ENCODE measurements at places on chromosomes 5 and 9.

- no peak for DNase-seq
Measured at GRCh38 chr9:101689039-101689438, 49.4 kb downstream of the GRIN3A start.

GRCh38 chr9:76403352-76403751 lies 9.1 kb upstream of the RFK start:
- DNase-seq = peak; percentile 86

DNA sequence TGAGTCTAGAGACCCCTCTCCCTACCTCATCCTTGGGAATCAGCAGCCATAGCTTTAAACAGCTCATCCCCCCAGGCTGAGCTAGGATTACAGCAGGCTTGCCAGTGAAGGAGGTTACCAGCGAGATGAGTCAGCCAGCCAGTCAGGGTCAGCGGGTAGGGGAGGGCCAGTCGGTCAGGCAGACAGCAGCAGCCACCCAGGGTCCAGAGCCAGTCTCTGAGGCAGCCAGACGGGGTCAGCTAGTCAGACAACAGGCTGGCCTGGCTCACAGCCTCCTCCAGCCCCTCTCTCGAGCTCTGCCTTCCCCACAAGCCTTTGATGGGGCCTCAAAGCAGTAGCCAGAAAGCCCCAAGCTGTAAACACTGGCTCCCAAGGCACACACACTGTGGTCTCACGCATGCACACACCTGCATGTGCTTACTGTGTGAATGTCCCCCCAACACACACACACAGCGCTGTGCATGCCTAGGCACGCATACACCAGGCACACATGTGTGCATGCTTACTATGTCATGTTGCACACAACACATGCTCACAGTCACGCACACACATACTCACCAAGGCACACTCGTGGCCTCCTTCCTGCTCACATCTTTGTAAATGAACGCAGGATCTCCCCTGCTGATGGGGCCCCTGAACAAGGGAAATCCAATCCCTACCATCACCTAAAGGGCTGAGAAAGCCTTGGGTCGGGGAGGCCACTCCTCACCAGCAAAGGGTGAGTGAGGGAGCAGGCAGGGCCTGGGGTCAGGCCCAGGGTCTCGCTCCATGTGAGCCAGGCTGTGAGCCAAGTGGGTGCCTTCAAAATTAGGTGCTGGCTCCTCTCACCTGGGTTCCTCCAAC lies 28.2 kb upstream of the CPLX2 start:
- DNase-seq = peak; percentile 74

GRCh38 chr5:139394654-139395566 lies at the start of gene PROB1:
TSS of gene PROB1 (minus strand) at chr5:139395104. CDS start at chr5:139395081, 23 bp downstream.
- no peak for DNase-seq

DNA sequence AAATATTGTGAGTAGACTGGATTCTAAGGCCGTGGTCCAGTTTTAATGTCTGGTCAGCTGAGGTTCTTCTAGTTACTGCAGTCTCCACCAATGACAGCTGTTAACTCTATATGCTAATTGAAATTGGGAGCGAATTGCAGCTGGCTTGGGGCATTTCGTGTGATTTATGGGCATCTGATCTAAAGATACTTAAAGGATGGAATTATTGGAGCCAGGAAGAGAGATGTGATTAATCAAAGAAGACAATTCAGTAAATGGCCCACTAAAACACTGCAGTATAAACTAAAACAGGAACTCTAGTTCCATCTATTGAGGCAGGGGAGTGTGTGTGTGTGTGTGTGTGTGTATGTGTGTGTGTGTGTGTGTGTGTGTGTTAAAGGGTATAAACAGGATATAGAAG lies 157.5 kb upstream of the IQGAP2 start:
- no peak for DNase-seq

DNA sequence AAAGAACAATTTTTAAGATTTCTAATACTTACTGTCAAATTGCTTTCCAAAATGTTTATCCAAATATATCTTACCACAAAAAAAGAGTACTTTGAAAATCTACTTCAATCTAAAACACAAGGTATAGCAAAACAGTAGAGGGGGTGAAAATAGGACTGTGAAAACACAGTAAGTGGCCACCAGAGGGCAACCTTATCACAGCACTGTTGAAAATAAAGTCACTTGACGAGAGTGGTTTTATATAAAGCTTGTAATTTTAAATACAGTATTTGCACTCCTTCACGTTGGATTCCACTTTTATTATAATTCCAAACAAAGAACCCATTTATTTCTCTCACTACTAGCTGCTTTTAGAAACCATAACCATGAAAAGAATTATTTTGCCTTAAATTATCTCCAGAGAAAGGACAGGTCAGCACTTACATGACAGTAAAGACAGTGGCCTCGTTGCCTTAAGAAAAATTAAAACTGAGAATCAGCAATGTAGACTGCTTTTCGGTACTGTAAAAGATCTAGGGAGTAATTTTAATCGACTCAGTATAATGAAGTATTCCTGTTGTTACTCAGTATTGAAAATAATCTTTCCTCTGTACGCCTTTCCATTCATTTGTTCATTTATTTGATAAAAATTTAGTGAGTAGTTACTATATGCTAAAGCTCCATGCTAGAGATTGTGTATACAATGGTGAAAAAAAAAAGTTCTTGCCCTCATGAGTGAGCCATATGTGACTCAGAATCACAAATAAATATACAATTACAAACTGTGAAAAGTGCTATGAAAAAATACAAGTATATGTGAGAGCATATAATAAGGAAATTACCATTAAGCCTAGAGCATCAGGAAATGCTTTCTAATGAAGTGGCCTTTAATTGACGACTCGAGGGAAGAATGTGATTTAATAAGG lies 40.0 kb upstream of the CDK5RAP2 start:
- DNase-seq = peak; percentile 66

GRCh38 chr5:27241564-27242257 lies 203.3 kb upstream of the CDH9 start:
- peak; percentile 99 for DNase-seq

DNA sequence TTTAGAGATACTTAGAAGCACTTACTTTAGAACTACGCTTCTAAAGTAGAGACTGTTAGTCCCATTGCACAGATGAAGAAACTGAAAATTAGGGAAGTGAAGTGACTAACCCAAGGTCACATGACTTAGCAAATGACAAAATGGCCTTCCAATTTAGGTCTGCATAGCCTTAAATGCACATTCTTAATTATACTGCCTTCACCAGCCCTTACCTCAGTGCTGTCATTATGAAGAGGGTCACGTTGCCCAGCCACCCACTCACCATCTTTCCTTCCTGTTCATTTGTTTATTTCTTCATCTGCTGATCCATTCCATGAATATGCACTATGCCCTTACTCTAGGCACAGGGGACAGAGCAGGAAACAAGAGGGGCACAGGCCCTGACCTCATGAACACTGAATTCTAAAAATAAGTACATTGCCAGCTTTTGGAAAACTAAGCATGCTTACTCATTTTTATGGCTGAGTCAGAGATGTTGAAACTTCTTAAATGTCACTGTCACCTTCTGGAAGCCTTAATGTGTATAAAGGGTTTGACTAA lies 8.6 kb downstream of the HAVCR2 start:
- peak; percentile 31 for DNase-seq

- peak; percentile 97 for DNase-seq
Measured at GRCh38 chr9:96420468-96421219, 2.5 kb upstream of the ZNF367 start.

DNA sequence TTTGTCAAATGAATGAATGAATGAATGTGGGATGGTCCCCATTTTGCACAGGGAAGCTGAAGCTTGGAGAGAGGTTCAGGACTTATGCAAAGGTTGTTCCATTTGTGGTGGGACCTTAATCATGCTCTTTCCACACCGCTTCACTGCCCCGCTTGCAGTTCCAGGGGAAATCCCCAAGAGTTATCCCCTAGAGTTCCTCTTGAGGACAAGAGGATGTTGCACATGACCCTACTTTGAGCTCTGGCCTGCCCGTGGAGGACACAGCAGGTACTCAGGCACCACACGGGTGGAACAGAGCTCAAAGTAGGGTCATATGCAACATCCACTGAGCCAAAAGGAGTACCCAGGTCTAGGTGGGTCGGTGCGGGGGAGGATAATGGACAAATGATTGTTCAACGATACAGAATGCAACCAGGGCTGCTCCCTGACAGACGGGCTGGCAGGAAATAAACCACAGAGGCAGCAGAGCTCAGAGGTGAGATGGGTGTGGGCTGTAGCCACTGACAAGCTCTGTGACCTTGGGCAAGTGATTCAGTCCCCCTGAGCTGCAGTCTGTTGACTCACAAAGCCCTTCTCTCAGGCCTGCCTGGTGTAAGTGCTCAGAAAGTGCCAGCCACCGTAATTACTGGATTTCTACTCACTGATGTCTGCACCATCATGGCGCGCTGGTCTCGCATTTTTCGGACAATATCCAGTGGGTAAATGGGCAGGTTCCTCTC lies 60.3 kb upstream of the EPB41L4B start:
- DNase-seq = no peak

GRCh38 chr9:116154976-116155697 lies 1.5 kb downstream of the PAPPA start:
- peak; percentile 68 for DNase-seq

- DNase-seq = peak; percentile 80
Measured at GRCh38 chr9:105299190-105299854, 54.9 kb downstream of the SLC44A1 start.

- DNase-seq = no peak
Measured at GRCh38 chr9:13529321-13530104, 250.0 kb upstream of the MPDZ start.

- DNase-seq = peak; percentile 46
Measured at GRCh38 chr5:148791334-148791667, 35.1 kb upstream of the ADRB2 start.

GRCh38 chr5:175211956-175212756 lies 231.8 kb downstream of the DRD1 start:
- DNase-seq = no peak

DNA sequence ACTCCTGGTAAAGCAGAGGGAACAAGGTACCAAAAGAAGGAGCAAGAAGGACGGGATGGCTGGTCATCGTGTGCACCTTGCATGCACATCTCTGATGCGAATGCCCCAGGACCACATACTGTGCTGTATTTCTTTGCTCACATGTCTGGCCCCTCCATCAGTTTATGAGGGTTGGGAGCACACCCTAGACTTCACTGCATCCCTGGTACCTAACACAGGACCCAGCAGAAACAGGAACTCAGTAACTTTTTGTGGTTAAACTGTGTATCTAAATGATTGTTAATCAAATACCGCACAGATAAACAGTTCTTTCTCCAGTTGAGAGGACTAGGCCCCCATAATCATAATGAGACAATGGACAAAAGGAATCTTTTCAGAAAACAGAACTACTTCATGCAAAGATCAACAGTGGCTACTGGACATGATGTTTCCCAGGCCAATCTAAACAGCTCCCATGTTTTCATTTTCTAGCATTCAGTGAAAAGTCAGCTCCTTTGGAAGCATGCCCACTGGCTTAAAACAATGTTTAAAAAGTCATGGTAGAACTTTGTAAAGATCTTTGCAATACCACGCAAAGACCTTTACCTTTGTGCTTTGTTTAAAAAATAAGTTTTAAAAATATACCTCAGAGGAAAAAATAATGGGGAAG lies 55.5 kb upstream of the IFNK start:
- DNase-seq = no peak

- DNase-seq = no peak
Measured at GRCh38 chr5:44329716-44330115, 59.5 kb downstream of the FGF10 start.

- DNase-seq = no peak
Measured at GRCh38 chr5:92177926-92178487, 794.9 kb upstream of the ARRDC3 start.

- no peak for DNase-seq
Measured at GRCh38 chr5:14213813-14214585, 70.9 kb downstream of the TRIO start.

DNA sequence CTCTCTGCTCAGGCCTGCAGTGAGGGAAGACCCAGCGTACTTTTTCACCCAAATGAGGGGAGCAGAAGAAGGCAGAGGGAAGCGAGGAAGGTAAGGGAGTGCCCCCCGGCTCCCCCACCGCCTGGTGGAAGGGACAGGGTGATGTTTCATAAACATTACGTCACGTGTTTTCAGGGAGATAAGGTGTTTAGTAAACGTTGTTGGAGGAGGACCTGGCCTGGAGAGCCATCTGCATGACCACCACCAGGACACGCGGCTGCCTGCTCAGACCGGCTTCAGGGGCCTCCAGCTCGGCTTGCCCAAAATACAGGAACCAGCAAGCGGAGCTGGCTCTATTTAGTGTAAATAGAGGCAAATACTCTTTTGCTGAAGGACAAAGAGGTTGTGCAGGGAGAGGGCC lies 40.0 kb upstream of the C5orf58 start:
- no peak for DNase-seq

- DNase-seq = peak; percentile 1
Measured at GRCh38 chr5:28691526-28691925, 1653.1 kb upstream of the CDH9 start.

DNA sequence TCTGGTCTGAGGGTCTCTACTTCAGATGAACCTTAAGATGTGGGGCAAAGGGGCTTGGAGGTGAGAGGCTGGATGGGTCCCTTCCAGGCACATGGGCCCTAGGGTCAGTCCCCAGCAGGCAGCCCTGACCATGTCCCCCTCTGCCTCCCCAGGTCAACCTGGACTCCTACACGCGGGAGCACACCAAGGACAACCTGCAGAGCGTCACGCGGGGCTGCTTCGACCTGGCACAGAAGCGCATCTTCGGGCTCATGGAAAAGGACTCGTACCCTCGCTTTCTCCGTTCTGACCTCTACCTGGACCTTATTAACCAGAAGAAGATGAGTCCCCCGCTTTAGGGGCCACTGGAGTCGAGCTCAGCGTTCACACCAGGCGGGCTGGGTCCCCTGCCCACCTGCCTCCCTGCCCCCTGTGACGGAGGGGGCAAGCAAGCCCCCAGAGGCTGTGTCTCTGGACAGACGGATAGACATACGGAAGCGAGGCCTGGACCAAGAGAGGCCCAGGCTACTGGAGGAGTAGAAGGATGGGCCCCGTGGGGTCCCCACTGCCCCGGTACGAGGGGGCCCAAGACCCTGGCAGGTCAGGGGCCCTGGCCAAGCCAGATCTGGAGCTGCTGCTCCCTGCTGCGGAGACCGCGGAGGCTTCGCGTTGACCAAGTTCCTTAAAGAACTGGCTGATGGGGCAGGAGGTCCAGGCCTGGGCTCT lies 133.2 kb downstream of the RGS3 start:
- DNase-seq = no peak

DNA sequence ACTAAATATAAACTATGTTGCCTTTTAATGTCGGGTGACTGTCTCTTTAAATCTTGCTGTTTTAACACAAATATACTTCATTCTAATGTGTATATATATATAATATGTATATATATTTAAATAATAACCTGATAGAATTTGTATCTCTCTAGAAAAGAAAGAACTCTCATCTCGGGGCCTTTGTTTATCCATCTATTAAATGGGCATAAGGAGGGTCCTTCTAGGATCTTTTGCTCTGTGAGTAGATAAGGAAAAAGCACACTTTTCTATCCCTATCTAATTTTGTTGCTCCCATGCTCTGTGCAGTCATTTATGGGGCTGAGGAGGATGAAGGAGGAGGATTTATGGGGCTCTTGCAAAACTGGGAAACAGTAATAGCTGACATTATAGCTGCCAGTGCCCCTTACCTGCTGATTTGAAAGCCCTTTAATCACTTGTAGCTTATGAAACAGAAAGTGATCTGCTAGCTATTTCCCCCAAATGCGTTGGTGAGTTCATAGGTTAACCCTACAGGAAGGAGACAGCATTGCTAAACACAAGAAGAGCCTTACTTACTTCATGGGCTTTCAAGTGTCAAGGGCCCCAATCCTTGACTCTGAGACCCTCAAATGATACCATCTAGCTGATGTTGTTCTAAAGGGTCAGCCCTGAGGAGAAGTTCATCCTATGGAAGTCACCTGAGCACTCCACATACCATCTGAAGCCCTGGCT lies 5.8 kb upstream of the PPARGC1B start:
- DNase-seq = no peak

GRCh38 chr5:180982008-180982741 lies 6.5 kb upstream of the BTNL3 start:
- no peak for DNase-seq

Data from fibroblast of upper back skin (primary cell).